ENCODE measurements at places on chromosomes 13 and 19.

- no peak for DNase-seq
These were observed 18.8 kb upstream of the ZNF607 start for GRCh38 chr19:37738371-37738770.

- no peak for DNase-seq
These were observed 1.4 kb upstream of the CACNG7 start for GRCh38 chr19:53907690-53908089.

DNA sequence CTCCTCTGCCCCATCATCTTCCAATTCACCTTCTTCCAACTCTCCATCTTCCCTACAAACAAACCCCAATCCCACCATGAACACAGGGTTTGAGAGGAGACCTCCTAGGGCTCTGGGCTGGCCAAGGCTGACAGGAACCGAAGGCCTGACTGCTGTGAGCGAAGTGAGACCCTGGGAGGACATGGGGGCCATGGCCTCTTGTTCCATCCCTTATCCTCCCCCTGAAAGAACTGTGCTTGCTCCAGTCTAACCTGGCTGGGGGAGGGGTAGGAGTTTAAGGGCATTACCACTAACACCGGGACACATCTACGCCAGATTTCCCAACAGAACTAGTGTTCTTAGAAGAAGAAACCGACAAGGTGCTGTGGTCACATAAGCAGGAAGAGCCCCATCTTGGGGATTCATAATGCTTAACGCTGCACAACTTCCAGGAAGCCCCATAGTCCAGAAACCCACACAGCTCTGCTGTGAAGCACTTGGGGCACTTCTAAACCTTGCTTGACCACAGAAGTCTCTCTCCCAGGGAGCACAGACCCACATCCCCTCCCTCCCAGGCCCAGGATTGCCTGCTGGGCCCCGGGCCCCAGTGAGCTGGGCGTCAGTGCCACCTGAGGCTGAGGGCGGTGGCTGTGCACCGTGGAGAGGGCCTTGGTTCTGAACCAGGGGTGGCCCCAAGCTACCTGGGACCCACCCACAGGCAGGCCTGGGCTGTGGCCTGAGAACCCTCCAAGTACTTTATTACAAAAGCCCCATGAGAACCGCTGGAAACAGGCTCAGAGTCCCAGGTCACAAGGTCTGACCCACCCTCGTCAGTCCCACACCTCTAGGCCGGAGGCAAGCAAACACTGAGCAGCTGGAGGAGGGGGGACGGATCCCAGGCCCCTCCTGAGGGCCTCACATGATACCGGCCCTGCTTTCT, 18.8 kb downstream of the ZC3H4 start:
- no peak for DNase-seq

GRCh38 chr13:33758113-33758512, 59.8 kb upstream of the RFC3 start:
- DNase-seq = peak; percentile 5

DNA sequence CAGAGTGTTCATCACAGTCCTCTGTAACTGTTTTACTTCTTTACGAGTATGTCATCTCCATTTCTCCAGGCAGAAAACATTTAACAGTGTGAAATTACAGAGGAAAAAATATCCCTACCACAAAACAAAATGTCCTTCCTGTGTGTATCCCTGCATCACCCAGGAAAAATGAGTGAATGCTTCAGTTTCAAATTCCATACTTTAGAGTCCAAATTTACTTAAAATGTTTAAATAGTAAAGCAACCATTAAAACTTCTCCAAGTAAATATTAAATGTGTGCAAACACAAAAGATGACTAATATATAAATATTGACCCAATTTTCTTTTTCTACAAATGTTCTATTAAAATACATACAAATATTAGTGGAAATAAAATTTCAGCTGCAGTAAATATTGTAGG, 1016.6 kb upstream of the PCDH20 start:
- DNase-seq = no peak

DNA sequence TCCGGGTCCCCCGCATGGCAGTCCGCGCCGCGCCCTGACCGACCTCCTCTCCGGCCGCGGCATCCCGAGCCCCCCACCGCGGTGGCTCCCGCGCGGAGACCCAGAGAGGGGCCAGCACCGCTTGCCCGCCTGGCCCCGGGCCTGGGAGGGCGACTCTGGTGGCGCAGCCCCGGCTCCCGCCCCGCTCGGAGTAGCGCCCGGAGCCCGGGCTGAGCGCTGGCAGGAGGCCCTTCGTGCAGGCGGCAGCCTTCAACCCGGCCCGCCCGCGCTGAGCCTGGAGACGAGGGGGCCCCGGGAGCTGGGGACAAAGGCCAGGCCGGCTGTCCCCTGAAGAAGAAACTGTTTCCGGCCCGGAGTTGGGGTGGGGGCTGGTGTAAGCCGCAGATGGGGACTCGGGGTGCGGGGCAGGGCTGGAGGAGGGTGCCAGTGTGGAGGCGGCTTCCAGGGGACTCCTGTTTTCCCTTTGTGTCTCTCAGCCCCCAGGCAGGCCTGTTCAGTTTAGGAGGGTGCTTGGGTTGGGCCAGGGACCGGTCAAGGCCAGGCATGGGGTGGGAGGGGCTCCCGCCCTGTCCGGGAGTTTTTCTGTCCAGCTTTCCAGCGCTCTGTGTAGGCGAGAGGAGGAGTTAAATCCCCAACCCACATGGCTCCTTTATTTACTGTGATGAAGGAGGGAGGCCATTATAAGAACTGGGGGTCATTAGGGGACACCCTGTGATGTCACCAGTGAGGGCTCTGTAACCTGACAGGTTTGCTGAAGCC, 935 bp downstream of the LRP3 start:
- peak; percentile 58 for DNase-seq

GRCh38 chr13:49528161-49528560, 32.4 kb downstream of the PHF11 start:
- DNase-seq = no peak

GRCh38 chr13:18235756-18236527, 945.7 kb downstream of the TUBA3C start:
- DNase-seq = no peak

- DNase-seq = no peak
These were observed 1.6 kb downstream of the BCAM start for GRCh38 chr19:44810234-44811121.

GRCh38 chr13:63741029-63741813, 2325.6 kb upstream of the PCDH20 start:
- no peak for DNase-seq

- DNase-seq = peak; percentile 86
These were observed 451 bp upstream of the ICAM5 start for GRCh38 chr19:10289167-10289835.

DNA sequence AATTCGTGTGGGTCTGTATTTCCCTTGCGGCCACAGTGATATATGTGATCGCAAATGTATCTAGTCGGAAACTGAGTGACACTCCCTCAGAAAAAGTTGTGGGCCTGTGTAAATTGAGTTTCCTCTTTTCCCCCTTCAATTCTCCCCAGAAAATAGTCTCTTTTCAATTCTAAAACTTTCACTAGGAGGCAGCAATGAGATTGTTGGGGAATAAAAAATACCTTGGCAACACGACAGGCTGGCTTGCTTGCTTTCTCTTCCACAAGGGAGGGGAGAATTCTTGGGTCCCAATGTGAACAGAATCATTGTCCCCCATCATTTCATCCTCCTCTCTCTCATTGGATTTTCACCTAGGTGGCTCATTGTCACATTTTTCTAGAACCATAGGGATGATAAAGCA, 3.7 kb upstream of the SOX21 start:
- DNase-seq = no peak

- no peak for DNase-seq
These were observed 3.1 kb downstream of the PPP1R14A start for GRCh38 chr19:38252941-38253691.

DNA sequence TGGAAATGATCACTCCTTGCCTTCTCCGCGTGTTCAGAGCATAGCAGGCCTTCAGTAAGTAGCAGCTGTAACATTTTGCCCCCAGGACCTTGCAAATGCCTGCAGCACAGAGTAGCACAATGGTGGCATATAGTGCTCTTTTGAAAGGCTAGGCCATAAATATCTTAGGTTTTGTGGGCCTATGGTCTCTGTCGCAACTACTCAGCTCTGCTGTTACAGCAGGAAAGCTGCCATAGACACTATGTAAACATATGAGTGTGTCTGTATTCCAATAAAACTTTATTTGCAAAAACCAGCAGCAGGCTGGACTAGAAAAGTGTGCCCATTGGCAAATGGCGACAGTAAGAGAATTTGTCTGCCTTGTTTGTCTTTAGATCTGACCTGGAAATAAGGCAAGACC, 9.4 kb downstream of the ITPKC start:
- no peak for DNase-seq

GRCh38 chr19:56348289-56348877, 33.7 kb upstream of the ZSCAN5A start:
- peak; percentile 55 for DNase-seq

DNA sequence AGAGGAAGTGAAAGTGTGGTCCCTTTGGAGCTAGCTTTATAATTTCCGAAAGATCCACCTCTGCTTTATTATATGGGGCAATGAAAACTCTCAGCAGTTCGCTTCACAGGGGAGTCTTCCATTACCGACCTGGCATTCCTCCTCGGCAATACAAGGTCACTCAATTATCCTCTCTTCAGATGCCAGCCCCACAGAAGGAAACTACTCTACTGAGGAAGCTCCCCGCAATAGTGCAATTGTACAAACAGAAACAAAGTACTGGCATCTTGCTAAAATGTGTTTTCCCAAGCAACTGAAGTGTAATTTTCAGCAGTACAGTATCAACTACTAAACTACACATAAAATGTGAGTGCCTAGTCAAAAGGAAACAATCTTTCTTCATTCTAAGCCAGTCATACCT, 702.0 kb downstream of the PCDH9 start:
- peak; percentile 86 for DNase-seq

DNA sequence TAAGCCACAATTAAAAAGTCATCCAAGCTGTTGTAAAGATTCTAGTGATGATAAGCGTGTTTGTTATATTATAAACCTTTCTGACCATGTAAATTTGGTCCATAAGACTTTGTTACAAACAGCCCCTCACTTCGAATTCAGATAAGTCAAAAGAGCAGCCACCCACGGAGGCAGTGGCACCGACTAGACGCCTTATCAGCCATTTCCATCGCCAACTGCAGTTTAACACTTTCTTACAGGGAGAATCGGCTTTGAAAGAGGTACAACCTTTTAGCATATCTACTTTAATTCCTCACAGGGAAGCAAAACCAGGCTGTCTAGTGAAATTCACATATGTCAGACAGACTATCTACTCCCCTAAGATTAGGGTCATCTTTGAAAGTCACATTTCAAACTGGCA, 47.5 kb downstream of the SOX21 start:
- DNase-seq = peak; percentile 76

DNA sequence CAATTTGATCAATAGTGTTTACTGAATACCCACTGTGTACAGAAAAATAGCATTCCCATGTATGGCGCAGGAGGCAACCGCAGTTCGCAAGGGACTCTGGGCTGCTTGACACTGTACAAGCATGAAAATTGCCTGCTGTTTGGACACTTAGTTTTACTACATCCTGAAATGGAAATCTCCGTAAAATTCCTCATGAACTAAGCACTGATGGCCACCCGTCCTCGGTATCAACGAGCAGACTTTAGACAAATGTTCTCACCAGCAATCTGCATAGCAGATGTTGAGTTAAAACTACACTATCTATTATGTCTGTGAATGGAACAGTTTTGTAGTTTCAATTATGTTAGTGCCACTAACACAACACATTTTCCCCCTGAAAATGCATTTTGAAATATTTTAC, 294.7 kb downstream of the DCLK1 start:
- no peak for DNase-seq

DNA sequence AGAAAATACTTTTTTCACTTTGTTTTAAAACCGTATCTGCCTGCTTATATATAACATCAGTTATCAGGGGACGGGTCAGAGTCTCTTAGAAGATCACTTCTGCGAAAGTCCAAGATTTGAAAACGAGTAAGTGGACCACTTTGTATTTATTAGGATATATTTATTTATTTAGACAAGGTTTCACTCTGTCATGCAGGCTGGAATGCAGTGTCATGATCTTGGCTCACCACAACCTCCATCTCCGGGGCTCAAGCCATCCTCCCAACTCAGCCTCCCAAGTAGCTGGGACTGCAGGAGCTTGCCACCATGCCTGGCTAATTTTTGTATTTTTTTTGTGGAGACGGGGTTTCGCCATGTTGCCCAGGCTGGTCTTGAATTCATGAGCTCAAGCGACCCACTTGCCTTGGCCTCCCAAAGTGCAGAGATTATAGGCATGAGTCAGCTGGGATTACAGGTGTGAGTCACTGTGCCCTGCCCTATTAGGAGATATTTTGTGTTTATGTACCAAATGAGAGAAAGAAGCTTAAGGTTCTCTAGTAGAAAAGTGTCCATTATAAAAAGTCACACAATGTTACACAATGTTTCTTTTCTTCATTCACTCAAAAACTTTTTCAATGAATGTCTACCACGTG, 39.5 kb downstream of the RASL11A start:
- DNase-seq = no peak

DNA sequence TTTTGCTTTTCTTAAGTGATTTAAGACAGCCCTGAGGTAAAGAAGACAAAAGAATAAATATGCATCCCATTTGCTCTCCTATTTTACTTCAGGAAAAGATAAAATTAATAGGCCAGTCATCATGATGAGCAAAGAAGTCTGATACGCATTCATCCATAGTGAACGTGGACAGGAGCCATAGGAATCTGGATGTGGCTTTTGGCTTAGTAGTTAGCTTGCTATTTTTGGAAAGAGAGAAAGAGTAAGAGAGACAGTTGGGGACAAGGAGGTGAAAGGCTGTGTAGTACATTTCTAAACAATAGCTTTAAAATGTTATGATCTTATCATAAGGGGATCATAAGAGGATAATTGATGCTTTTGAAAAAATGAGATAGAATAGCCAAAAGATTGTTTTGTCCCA, 545.2 kb downstream of the IRS2 start:
- no peak for DNase-seq

DNA sequence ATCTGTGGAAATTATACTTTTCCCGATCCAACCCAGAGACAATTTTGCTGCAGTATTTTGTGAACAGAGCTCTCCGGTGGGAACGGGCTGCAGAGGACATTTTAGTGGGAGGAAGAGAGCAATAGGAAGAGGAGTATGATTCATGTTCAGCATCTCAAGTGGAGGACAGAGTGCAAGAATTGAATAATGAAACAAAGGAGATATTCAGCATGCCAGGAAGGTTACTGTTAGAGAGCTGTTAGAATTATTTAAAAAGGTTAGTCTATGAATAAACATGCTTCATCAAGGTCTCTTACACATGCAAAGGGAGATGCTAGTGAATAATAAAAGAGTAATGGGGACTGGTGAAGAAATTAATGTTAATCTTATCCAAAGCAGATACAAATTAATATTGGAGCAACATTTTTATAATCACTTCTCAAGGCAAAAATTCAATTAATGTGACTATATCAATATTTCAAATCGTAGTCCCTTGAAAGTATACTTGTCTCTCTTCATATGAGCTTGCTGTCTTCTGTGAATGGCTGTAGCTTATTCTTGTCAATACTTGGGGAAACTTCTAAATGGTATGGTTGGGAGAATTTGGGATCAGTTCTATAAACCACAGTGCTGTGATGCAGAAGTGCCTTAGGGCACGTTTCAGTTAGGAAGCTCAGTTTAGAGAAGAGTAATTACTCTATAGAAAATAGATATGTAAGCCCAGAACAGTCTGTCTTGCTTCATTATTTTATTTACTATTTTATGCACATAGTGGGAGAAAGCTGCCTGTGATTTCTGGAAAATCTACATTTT, 1165.8 kb downstream of the OLFM4 start:
- peak; percentile 54 for DNase-seq

- DNase-seq = peak; percentile 13
These were observed 38.1 kb upstream of the MED4 start for GRCh38 chr13:48132961-48133360.
